Left renal cortex interstitium (tissue), 4 donors: ENCODE measurements at places on chromosomes 6 and 20.
A peak's percentile ranks its signal among the peaks of the same experiment; 100 is the strongest.

GRCh38 chr20:55258559-55258958 is 746.8 kb downstream of the CBLN4 start:
- DNase-seq, result no peak

- no peak for DNase-seq
Measured at GRCh38 chr20:5153612-5154542, 27.1 kb downstream of the CDS2 start.

GRCh38 chr6:45491048-45491735 is 113.5 kb upstream of the SUPT3H start:
- DNase-seq, result no peak

DNA sequence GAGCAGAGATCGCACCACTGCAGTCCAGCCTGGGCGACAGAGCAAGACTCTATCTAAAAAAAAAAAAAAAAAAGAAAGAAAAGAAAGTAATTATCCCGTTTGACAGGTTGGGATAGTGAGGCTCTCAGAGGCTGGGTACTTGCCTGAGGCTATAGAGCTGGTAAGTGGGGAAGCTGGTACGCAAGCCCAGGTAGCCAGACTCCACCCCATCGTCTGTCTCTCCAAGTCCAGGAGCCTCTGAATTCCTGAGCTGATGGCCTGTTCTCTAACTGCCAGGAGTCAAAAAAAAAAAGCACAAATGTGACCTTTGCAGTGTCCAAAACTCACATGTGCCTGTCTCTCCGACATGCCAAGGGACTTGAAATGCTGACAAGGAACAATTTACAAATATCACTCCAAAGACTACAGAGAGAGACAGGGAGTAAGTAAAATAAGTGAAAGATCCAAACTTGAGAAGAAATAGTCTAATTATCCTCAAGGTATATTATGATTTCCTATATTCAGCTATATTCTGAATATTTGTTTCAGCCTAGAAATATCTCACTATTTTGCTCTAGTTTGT is 109.1 kb upstream of the SCAF8 start:
- no peak for DNase-seq

GRCh38 chr6:8434727-8435092 is 635 bp downstream of the SLC35B3 start:
- DNase-seq, result no peak

DNA sequence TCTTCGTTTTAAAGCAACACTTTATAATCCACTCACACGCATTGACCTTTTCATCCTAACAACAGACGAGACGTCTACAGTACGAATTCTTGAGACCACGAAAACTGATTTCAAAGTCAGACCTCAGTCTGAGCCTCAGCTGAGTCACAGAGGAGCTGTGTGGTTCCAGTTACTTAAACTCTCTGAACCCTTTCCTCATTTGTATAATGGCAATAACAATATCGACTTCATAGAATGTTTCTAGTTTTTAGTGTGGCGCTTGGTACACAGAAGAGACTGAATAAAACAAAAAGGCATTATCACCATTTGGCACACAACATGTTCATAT is 236.9 kb downstream of the ATXN1 start:
- DNase-seq, result no peak

GRCh38 chr6:37006793-37007339 is 1.4 kb downstream of the FGD2 start:
- no peak for DNase-seq

DNA sequence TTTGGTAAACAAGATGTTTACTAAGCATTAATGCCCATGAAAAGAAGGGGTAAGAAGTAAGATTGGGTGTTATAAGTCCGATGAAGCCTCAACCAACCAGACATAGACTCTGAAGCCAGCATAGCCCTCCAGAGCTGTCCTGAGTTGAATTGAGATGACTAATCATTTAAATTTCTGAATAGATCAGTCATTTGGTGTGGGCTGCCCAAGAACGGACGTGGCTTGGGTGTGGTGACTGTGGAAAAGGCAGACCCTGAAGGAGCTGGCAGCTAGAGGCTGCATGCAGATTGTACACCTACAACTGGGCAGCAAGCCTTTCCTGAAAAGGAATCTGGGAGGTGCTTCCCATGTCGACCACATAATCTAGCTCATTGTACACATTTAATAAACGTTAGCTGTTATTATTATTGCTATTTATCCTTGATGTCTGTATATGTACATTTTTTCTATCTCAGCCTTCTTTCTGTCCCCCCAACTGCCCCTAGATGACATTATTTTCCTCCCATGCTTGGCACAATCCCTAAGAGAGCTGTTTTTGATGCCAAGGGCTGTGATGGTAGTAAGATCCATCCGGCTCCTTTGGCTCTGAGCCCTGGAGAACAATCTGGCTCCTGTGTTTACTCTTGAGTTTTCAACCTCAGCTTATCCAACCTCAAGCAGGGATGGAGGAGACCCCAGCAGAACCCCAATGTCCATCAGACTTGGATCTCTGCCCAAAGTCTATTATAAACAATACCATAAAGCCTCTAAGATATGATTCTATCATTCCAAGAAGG is 57.6 kb upstream of the JAG1 start:
- DNase-seq, result no peak

DNA sequence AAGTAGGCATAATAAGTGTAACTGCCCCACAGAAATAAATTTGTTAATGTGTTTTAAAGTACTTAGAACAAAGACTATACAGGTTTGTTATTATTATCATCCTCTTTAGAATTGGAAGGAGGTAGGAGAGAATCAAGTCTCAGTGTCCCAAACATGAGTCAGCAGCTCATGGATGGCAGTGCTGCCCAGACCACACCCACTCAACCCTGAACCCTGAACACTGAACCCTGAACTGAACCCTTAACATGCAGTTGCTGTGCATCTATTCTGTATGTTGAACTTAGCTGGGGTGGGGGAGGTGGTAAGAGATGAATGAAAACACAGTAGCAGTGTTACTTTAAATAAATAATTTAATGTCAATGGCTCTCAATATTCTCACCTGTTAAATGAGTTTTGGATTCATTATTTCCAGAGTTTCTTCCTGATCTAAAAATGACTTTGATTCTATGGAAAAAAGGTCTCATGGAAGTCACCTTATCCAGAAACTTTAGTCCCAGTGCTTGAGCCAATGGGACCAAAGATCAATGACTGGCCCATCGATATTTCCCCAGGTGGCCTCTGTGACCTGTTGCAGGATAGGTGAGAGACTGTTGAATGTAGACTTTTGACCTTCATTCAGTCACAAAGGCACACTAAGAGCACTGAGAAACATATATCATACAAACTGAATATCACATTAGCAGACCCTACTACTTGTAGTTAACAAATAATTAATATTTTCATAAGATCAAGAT is 3.1 kb upstream of the ANKRD66 start:
- DNase-seq, result no peak

GRCh38 chr6:703552-703951 is 10.6 kb upstream of the EXOC2 start:
- DNase-seq, result no peak

GRCh38 chr6:45278367-45278766 is 49.8 kb upstream of the RUNX2 start:
- DNase-seq, result no peak

GRCh38 chr20:9838035-9838377 is 870 bp downstream of the PAK5 start:
- DNase-seq, result peak; percentile 1

- peak; percentile 69 for DNase-seq
Measured at GRCh38 chr6:144286503-144287393, 1.6 kb downstream of the UTRN start.

DNA sequence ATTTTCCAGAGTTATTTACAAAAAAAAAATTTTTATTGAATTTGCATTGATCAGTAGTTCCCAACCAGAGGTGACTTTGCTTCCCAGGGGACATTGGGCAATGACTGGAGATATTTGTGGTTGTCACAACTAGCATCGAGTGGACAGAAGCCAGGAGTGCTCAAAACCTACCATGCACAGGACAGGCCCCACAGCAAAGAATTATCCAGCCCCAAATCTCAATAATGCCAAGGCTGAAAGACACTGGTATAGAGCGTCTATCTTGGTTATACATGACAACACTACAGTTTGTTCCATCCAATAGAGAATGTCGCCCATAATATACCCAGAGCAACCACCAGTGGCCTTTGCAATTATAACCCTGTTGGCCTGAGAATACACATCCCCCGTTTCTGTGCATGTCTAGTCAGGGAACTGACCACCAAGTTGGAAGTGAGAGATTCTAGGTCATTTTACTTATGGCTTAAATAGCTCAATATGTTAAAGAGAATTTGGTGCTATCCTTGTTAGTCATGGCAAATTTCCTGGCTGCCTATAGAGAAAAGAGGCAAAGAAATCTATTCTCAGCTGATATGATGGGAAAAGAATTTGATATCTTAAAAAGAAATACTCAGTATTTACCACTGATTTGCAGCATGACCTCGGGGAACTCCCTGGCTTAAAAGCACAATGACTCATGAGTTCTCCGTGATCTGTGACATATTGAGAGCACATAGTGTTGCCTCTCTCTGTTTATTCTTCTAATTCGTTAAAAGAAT is 76.0 kb upstream of the ADTRP start:
- no peak for DNase-seq

DNA sequence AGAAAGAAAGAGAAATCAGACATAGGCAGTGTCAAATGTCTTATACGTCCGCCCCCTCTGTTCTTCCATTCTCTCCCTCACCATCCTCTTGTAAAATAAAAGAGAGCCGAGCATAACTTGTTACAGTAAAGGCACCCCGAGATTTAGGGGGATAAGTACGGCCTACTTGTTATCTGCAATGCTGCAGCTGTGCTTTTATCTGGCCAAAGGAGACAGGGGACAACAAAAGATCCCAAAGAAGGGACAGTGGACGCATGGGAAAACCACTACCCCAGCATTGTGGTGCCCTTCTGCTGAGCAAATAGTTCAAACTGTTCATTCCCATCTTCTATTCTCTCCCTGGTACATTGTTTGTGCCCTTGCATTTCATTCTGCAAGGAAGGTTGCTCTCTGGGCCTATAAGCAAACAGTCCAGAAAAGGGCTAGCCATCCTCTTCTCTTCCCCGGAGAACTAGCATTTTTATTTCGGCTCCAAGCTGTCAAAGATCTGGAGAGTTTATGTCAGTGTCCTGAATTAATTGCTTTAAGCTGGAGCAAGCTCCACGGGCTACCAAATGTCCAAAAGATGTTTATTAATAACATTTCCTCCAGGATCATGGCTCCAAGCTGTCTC is 22.3 kb downstream of the FOXA2 start:
- DNase-seq, result no peak

GRCh38 chr20:37426106-37426505 is 80.2 kb downstream of the SRC start:
- DNase-seq, result no peak

DNA sequence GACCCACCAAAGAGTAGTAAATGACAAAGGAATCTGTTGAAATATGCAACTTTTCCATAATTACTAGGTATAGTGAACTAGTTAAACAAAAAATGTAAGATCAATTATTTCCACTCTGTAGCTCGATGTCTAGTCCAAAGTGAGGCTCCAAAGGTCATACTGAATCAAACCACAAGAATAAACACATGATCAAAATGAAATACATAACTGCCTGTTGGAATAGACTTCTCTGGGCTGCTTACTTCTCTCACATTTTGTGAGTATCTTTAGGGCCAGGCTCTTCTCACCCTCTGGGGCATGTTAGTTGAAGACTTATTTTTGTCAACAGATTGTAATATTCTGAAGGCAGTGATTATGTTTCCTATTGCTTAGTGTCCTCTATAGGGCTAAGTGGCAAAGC is 103.7 kb upstream of the TMEM170B start:
- DNase-seq, result no peak

GRCh38 chr6:31686483-31686882 is 5.6 kb upstream of the LY6G5C start:
- DNase-seq, result no peak
